ENCODE measurements at places on chromosomes 7 and 10.

DNA sequence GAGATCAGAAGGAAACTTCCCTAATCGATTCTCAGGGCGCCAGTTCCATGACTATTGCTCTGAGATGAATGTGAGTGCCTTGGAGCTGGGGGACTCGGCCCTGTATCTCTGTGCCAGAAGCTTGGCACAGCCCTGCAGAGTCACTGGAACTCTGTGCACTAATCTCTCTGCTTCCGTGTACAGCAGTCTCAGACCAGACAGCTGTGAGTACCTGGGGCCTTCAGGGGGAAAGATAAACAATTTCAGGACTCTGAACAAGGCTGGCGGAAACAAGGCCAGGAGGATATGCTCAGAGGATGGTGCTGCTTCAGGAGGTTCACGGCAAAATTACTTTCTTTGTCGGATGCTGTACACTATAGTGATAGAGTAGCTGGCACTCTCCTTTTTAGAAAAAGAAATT lies 131.7 kb upstream of the PRSS58 start:
- DNase-seq = no peak

GRCh38 chr10:133241501-133242205 lies 4.0 kb downstream of the VENTX start:
- no peak for DNase-seq

DNA sequence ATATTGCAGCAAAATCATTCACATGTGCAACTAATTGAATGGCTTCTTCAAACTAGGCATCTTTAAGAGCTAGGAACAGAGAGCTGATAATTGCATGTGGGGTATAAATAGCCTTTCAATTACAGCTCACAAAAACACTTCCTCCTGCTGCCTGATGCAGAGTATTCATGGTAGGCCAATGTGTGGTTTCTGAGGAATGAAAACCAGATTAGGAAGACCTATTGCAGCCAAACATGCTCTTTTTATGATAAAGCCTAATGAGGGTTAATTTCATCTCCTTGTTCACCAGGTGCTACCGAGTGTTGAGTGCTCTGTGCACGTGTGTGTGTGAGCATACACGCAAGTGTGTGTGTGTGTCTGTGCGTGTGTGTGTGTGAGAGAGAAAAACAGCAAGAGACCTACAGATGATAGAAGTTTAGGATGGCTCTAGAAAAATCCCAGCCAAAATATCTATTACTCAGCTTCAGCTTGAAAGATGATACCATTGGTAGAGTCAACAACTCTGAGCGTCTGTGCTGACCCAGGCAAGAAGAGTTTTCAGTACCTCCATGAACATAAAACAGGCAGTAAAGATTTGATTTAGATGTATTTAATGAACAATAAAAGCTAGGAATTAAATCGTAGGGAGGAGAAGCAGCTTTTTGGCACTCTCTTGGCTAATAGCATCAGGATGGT lies 448.5 kb upstream of the ANKRD30A start:
- no peak for DNase-seq

GRCh38 chr7:102055181-102055976 lies 231.3 kb upstream of the SH2B2 start:
- DNase-seq = no peak

GRCh38 chr7:16594061-16594460 lies 51.5 kb downstream of the ANKMY2 start:
- DNase-seq = no peak

GRCh38 chr7:69429911-69430383 lies 168.3 kb upstream of the AUTS2 start:
- peak; percentile 31 for DNase-seq

DNA sequence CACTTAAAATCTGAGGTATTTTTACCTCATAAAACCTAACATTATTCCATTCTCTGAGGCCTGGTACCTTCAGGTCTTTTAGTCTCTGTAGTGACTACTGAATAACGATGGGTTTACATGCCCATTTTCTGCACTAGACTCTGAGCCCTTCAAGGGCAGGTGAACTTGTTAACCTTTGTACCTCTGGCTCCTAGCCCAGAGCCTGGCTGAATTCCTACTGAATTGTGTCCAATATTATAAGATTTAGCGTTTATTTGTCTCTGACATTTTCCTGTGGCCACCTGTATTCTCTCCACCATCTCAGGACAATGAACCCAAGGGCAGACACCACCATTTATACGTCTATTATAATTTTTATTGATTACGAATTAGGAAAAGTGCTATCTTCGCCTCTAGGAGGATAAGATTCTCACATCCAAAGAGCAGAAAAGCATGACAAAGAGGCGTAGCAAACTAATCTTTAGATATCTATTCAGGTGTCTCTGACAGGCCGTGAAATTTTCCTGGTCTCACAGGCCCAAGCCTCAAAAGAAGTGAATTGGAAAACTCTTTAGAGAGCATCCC lies 27.9 kb upstream of the HNRNPH3 start:
- no peak for DNase-seq

DNA sequence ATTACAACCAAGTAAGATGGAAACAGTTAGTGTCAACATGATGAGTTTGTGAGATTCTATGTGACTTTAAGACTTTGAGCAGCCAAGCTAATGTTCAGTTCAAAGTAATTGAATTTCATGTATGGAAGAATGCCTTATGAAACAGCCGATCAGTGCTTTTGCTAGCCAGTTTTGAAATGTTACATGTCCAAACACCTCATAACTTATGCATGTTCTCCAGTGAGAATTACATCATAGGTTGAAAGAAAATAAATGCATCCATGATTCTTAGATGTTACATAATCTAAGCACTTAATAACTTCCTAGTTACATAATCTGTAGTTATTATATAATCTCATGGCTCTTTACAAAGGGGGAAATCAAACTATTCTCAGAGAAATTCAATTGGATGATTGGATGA lies 211.3 kb downstream of the BICC1 start:
- DNase-seq = no peak

- DNase-seq = no peak
Measured at GRCh38 chr7:12412407-12412806, 8.7 kb upstream of the VWDE start.

- no peak for DNase-seq
Measured at GRCh38 chr10:734481-734880, 45.0 kb upstream of the DIP2C start.

- DNase-seq = peak; percentile 10
Measured at GRCh38 chr7:73560109-73560835, 2.8 kb upstream of the BCL7B start.
